ENCODE measurements at places on chromosomes 7 and 10.

GRCh38 chr10:7119325-7120015 is 291.4 kb downstream of the SFMBT2 start:
- no peak for DNase-seq

DNA sequence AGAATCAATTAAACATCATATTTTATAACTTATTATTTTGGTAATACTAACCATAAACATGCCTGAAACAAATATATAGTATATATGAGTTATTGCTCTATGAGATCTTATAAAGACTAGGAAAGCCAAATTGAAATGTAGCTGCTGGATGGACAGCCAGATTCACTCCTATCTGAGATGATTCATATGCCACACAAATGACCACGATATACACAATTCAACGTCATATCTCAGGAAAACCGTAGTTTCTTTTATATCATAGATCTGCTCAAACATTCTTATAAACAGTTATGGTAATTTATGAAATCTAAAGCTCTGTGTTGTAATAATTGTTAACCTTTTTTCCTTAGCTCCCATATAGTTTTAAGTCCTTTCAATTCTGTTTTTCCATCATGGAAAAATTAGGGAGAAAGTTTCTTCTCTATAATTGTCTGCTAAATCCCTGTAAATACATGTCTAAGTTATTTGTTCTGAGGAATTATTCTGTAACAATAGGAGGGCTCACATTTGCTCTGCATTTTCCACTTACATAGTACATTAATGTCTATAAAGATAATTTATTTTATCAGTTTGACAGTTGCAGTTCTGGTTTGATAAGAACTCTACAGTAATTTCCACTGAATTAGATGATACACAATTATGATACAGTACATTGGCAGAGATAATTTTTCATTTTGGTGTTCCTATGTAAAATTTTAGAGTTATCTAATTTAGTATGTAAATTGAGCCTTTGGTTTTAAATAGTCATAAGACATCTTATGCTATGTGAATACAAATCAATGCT is 42.7 kb downstream of the GNAT3 start:
- DNase-seq, result no peak

GRCh38 chr7:351256-351655 is 61.3 kb downstream of the FOXL3 start:
- no peak for DNase-seq

GRCh38 chr7:18824157-18824556 is 293.3 kb downstream of the TWIST1 start:
- no peak for DNase-seq

GRCh38 chr10:17993361-17993760 is 41.6 kb downstream of the SLC39A12 start:
- no peak for DNase-seq

GRCh38 chr7:28533267-28533666 is 120.9 kb downstream of the CREB5 start:
- DNase-seq, result no peak

GRCh38 chr7:36710186-36710791 is 14.0 kb downstream of the AOAH start:
- DNase-seq, result no peak

GRCh38 chr10:98910048-98910447 is 325.6 kb downstream of the HPSE2 start:
- no peak for DNase-seq

DNA sequence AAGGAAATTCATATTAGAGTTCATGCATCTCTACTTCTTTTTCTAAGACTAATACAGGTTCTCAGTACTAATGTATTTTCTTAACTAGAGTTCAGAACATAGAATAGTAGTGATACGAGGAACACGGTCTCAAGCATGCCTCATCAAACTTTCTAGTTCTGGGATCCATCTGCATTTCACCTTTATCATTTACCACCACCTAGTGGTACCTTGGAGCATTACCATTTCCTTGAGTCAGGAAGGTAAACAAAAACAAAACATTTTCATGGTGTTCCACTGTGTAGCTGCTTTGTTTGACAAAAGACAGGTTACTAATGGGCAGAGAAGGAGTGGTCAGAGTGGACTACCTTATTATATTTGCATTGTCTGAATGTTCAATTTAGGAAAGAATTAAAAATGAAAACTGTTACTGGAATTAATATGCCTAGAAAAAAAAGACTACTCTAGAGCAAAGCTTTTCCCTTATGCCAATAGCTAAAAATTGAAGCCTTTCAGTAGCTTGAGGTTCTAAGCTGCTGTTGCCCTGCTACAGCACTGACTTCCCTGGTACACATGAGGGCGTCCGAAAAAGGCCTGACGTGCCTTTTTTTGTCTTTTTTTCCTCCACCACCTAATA is 44.5 kb downstream of the STARD3NL start:
- DNase-seq, result peak; percentile 25

- no peak for DNase-seq
Measured at GRCh38 chr10:113020838-113021237, 70.8 kb downstream of the TCF7L2 start.

GRCh38 chr7:129664029-129665012 is 52.8 kb downstream of the NRF1 start:
- DNase-seq, result peak; percentile 13

GRCh38 chr10:44356139-44357022 is 28.5 kb downstream of the CXCL12 start:
- DNase-seq, result no peak

- no peak for DNase-seq
Measured at GRCh38 chr10:71534568-71535194, 138.0 kb downstream of the CDH23 start.

- no peak for DNase-seq
Measured at GRCh38 chr10:119250641-119251314, 43.4 kb downstream of the GRK5 start.

GRCh38 chr7:3616306-3616705 is 315.3 kb downstream of the SDK1 start:
- no peak for DNase-seq

DNA sequence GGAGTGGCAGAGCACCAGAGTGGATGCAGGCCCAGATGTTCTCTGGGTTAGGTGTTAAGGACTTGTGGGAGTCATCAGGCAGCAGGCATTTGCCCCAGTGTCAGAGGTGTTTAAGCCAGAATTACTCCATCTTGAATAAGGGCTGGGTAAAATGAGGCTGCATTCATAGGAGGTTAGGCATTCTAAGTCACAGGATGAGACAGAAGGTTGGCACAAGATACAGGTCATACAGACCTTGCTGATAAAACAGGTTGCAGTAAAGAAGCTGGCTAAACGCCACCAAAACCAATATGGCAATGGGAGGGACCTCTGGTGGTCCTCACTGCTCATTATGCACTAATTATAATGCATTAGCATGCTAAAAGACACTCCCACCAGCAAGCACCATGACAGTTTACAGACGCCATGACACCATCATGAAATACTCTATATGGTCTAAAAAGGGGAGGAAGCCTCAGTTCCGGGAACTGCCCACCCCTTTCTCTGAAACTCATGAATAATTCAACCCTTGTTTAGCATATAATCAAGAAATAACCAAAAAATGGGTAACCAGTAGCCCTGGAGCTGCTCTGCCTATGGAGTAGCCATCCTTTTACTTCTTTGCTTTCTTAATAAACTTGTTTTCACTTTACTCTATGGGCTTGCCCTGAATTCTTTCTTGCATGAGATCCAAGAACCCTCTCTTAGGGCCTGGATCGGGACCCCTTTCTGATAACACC is 882 bp upstream of the LRRC61 start:
- DNase-seq, result peak; percentile 83

- no peak for DNase-seq
Measured at GRCh38 chr10:114391599-114391998, 12.7 kb downstream of the AFAP1L2 start.

DNA sequence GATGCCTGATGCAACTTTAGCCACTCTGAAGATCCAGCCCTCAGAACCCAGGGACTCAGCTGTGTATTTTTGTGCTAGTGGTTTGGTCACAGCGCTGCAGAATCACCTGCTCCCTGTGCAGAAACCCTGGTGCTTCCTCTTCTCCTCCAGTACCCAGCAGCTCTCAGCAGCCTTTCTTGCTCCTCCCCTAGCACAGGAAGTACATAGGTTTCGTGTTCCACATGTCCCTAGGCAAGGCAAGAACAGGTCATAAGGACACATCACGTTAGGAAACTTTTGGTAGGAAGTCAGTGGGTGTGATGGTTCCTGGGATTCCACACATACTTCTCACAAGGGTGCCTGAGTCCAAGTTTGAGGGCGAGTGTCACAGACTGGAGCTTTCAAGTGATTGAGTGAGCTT is 167.9 kb upstream of the PRSS1 start:
- peak; percentile 37 for DNase-seq

GRCh38 chr10:49350846-49351532 is 44.9 kb downstream of the DRGX start:
- no peak for DNase-seq

GRCh38 chr7:141234335-141235105 is 160.7 kb downstream of the TMEM178B start:
- DNase-seq, result no peak

DNA sequence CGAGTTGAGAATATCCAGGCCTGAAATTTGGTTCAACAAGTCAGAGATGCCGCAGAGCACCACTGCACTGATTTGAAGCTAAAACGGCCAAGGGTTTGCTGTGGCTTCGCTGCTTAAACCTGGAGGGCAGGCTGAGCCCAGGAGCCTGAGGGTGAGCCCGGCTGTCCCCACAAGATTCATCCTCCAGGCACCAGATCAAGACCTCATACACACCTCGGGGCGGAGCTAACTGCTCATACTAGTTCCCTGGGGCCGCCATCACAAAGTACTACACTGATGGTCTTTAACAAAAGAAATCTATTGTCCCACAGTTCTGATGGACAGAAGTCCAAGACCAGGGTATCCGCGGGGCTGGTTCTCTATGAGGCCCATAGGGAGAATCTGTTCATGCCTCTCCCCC is 16.9 kb upstream of the TRIM56 start:
- no peak for DNase-seq

DNA sequence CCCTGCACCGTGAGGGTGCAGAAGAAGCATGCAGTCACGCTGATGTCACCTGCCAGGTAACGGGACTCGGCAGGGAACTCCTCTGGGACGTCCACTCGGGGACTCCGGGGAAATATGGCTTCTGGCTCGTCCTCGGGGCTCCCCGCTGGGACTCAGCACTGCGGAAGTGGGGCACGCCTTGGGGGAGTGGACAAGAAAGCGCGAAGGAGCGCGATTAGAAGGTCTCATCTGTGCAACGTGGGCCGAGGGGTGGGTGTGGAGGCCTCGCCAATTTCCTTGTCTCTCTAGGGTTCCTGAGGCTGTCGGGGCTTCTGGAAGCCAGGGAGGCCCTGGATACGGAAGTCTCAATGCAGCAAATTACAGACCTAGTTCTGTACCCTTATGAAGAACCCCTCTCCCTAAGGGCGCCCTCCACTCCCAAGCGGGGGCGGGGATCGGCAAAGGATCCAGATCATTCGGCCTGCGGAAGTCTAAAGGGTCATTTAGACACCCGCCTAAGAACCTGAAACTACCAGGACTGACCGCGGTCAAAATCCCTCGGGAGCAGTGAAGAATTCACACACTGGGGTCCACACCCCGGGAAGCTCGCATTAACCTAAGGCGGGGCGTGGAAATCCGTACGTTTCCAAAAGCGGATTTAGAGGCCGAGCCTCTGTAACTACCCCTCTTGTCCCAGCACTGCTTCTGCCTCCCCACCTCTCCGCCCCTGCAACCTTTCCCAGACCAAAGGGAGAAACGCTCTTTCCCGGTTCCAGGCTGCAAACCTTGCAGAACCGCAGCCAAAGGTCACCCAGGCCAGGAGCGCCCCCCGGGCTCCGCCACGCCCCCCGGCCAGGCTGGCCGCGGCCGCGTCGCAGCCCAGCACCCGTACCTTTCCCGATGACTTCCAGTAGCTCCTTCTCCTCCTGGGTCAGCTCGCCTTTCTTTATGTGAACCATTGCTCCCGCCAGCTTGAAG is 640 bp downstream of the ANKMY2 start:
- peak; percentile 48 for DNase-seq

DNA sequence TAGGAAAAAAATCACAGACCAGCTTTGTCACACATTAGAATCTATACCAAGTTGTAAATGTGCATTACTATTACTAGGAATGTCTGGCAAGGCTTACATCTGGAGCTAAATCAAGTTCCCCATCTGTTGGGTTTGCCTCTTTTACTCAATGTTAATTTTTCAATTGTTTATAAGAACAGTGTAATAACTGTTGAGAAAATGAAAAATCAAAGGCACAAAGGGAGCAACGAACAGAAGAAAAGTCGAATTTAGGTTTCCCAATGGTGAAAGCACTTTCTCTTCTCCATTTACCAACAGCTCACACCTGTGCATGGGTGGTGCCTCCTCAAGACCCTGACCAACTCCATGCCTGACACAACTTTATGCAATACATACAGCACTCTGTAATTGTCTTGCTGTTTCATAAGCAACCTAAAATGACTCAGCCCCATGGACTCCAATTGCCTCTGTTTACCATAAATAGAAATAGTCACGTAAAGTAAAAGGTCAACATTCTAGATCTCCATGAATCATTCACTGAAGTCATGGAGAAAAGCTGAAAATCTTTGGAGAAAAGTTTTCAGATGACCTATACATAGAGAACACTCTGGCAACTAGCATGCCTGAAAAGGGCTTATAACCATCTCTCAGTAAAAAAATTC is 95.5 kb upstream of the KCNIP2 start:
- DNase-seq, result no peak

DNA sequence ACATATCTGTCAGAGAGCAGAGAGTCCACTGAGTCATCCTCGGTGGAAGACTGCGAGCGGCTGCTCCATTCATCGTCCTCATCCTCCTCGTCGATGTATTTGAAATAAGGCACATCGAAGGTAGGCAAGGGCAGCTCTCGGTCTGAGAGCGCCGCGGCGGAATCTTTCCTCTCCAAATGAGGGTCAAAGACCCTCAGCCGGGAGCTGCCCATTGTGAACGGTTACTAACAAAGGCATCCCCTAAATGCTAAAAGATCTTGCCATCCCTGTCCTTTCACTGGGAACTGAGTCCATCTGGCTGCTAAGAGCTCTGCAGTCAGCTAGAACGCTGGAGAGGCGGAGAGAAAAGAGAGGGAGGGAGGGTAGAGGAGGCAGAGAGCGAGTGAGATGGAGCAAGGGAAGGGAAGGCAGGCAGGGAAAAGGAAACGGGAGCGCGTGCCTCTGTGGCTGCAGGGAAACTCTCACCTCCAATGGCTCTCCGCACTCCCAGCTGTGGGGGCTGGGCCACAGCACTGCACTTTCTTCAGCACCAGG is 163.4 kb downstream of the RAPGEF5 start:
- DNase-seq, result no peak

DNA sequence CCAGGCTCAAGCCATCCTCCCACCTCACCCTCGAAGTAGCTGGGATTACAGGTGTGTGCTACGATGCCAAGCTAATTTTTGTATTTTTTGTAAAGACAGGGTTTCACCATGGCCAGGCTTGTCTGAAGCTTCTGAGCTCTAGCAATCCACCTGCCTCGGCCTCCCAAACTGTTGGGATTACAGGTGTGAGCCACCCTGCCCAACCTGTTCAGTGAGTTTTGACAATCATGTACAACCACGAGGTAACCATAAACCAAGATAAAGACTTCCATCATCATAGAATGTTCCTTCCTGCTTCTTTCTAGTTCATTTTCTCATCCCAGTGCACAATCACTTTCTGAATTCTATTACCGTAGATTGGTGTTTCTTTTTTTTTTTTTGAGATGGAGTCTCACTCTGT is 30.5 kb upstream of the MKRN1 start:
- no peak for DNase-seq

Measured in GF-D8 (cell line).